NCI-H1436 treated with DMSO at 0.1 percent for 48 hours (cell line): ENCODE measurements at places on chromosomes 7 and 10.

- DNase-seq: no peak
These were observed 58.8 kb downstream of the CDK14 start for GRCh38 chr7:90654718-90655427.

GRCh38 chr10:6473901-6474370 is 106.1 kb downstream of the PRKCQ start:
- DNase-seq: no peak

DNA sequence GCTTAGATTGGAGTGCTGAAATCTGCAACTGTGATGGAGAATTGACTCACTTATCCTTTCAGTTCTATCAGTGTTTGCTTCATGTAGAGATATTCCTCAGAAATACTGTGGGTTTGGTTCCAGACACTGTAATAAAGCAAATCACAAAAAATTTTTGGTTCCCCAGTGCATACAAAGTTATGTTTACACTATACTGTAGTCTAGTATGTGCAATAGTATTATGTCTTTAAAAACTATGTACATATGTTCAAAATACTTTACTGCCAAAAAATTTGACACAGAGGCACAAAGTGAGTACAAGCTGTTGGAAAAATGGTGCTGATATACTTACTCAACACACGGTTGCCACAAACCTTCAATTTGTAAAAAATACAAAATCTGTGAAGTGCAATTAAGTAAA is 112.5 kb downstream of the EPC1 start:
- no peak for DNase-seq

- DNase-seq: no peak
These were observed 40.7 kb downstream of the KMT2C start for GRCh38 chr7:152395112-152395511.

DNA sequence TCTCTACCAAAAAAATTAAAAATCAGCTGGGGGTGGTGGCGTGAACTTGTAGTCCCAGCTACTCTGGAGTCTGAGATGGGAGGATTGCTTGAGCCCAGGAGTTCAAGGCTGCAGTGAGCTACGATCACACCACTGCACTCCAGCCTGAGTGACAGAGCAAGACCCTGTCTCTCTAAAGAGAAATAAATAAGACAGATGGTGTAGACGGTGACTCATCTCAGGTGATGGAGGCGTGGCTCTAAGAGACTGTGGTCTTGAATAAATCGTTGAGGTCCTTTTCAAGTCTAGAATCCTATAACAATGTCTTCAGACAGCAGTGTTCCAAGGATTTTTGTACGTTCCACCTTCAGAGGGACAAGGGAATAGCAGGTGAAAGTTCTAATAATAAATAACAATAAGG is 53.8 kb upstream of the PFKFB3 start:
- no peak for DNase-seq

DNA sequence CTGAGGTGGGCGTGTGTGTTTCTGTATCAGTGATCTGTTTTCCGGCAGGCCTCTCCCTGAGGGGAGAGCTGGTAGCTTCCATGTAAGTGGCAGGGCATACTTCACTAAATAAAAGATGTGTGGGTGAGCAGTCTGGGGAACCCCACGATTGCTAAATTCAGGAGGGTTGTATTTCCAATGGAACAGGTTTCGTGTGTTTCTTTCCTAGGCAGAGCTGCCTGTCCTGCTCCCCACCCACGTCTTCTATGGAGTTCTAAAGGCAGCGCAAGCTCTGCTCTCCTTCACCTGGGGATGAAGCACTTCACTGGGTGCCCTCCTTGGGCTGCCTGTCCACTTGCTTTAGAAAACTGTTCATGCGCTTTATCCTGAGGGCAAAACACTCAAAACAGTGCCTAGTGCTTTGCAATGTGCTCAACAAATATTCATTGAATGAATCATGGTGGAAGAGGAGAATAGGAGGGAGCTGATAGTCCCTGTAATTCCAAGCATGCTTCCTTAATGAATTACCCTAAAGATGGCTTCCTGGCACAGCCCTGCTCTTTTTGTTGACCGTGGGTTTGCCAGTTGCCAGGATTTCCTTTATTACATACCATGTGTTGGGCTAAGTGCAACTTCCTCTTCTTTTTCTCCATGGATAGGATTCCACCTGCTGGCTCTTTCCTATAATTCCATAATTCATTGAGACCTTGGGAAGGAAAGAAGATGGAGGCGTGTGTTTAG is 50.6 kb upstream of the SRPK2 start:
- DNase-seq: no peak

DNA sequence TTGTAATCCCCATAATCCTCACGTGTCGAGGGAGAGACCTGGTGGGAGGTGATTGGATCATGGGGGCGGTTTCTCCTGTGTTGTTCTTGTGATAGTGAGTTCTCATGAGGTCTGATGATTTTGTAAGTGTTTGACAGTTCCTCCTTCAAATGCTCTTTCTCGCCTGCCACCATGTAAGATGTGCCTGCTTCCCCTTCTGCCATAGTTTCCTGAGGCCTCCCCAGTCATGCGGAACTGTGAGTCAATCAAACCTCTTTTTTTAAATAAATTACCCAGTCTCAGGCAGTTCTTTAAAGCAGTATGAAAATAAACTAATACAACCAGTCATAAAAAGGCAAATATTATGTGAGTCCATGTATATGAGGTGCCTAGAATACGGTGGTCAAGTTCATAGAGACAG is 87.5 kb downstream of the FRMD4A start:
- DNase-seq: no peak

- no peak for DNase-seq
These were observed 125.3 kb downstream of the NEURL1 start for GRCh38 chr10:103618575-103619423.

DNA sequence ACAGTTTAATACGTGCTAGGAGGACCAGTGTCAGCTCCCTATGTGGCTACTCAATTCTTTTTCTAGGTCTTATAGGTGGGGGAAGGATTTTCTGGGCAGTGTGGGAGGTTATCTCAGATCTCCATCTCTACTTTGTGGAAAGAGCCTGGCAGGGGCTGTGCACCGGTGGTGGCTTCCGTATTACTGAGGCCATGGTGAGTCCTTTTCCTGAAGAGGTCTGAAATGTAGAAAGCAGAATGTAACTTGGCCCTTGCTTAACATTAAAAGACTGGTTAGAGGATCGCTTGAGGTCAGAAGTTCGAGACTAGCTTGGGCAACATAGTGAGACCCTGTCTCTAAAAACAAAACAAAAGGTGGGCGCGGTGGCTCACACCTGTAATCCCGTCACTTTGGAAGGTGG is 2.7 kb upstream of the TPST1 start:
- DNase-seq: no peak

GRCh38 chr10:16904639-16905061 is 87.4 kb upstream of the RSU1 start:
- DNase-seq: no peak

DNA sequence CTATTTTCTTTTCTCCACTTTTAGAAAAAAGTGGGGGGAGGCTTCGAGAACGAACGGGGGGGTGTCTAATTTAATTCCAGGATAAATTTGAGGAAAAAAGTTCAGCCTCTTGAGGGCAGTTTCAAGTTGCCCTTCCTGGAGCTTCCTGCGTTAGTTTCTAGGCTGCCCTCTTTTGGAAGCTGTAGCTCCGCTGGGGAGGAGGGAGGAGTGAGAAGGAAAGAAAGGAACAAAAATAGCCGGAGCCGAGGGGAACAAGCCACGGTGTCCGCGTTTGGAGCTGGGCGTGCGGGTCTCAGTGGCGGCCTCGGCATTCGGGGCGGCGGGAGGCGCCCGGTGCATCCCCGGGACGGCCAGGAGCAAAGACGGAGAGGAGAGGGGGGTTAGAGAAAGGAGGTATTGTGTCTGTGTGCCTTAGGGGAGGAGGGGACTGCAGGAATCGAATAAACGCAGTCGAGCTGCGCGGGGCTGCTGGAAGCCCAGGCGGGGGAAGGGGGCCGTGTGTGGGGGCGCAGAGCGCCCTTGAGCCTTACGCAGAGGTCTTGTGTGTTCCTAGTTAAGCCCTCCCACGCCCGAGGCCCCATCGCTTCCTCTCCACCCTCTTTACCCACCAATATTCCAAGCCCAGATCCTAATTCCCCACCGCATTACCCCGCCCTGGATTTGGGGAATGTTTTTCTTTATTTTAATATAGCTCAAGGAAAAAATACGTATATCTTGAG is 2.0 kb upstream of the TNRC18 start:
- DNase-seq: peak; percentile 30

- DNase-seq: no peak
These were observed 8.1 kb downstream of the GNB2 start for GRCh38 chr7:100681491-100682227.

GRCh38 chr10:99467236-99467999 is 37.0 kb upstream of the GOT1 start:
- no peak for DNase-seq

GRCh38 chr7:8209353-8209752 is 52.6 kb downstream of the ICA1 start:
- DNase-seq: no peak

DNA sequence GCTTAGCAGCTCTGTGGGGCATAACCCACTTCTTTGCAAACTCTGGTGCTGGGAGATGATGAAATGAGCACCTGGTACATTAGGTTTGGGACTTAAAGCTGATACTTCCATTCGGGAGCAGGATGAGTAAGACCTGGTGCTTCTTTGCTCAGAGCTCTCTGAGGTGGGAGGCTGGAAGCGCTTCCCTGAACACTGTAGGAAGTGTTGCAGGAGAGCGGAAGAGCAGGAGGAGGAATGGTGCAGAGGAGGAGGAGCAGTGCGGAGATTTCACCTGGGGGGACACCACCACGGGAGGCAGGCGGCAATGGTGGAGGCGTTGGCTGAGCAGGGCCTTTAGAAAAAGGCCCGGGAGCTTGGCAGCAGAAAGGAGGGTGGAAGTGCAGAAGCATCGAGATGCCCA is 142.5 kb downstream of the MGMT start:
- no peak for DNase-seq

DNA sequence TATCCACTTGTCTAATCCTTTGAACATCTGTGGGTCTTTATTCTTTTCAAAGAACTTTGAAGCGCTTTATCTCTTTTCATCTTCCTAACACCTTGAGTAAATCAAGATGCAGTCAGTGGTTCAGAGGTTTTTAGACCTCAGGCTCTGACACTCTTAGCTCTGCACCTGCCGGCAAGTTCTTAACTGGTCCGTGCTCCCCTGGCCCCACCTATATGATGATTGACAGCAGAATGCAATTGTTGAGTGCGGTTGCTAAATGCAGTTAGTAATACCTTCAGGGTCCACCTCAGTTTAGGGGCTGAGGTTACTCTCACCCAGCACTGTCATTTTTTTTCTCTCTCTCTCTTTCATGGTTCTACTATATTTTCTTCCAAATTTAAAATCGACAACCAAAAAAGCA is 854.2 kb upstream of the AUTS2 start:
- no peak for DNase-seq
